NCI-H1105 (cell line): ENCODE measurements at places on chromosomes 3 and 15.
A peak's percentile ranks its signal among the peaks of the same experiment; 100 is the strongest.

DNA sequence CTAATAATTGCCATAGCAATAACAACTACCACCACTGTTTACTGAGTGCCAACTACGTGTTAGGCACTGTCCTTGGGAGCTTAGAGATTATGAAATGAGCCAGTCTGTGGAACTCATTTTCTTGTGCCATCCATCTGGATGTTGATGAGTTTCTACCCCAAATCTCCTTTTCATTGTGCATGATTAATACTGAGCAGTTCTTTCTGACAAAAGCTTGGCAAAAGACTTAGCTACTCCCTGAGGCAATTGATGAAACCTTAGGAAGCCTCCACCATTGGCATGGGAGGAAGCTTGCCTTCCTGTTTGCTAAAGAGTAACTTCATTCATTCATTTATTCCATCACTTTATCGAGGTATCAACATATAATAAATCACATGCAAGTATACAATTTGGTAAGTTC, 39.8 kb downstream of the PRICKLE2 start:
- no peak for DNase-seq

- DNase-seq, result peak; percentile 99
Observed at GRCh38 chr3:161576714-161577510, 80.3 kb downstream of the OTOL1 start.

DNA sequence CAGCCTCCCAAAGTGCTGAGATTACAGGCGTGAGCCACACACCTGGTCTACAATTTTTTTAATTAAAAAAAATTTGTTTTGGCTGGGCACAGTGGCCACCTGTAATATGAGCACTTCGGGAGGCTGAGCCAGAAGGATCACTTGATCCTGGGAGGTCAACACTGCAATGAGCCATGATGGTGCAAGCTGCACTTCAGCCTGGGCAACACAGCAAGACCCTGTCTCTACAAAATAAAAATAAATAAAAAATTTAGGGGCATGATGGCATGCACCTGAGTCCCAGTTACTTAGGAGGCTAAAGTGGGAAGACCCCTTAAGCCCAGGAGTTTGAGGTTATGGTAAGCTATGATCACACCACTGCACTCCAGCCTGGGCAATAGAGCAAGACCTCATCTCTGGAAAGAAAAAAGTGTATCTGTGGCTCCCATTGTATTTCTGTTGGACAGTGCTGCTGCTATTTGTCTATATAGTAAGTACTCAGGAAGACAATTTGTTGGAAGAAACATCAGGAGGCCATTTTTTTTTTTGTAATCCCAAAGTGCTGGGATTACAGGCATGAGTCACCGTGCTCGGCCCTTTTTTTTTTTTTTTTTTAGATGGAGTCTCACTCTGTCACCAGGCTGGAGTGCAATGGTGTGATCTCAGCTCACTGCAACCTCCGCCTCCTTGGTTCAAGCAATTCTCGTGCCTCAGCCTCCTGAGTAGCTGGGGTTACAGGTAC, 27.5 kb upstream of the SH3BP5 start:
- DNase-seq, result no peak

DNA sequence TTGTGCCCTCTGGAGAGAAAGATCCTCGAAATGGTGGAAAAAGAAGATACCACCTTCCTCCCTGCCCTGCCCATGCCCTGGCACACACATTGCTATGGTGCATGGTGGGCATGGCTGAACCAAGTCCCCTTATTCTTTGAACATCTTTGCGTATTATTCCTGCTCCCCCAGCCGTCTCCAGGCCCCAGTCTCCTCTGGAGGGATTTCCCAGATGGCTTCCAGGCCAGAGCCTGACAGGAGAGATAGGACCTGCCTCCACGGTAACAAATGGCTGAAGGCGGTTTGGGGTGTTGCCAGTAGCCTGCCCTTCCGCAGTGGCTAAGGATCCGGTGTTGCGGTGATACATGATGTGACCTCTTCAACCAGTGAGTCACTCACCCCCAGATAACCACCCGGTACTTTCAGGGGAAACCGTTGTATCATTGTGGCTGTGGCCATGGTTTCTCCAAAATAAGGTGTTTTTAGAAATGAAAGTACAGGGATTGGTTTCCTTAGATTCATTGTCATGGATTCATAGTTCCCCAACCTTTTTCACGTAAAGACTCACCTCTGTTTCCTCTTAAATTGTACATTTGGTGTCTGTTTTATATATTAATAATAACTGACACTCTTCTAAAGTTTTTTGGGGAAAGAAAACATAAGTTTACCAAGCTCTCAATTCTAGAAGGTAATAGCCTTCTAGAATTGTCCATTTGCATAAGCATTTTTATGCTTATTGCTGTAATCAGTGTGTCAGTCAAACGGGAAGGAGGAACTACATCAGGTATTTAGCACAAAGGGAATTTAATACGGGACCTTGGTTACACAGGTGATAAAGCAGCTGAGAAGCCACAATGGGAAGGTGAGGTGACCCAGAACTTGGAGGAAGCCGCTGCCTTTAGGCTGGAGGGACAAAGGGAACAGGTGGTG, 25.9 kb downstream of the SMAD3 start:
- no peak for DNase-seq

DNA sequence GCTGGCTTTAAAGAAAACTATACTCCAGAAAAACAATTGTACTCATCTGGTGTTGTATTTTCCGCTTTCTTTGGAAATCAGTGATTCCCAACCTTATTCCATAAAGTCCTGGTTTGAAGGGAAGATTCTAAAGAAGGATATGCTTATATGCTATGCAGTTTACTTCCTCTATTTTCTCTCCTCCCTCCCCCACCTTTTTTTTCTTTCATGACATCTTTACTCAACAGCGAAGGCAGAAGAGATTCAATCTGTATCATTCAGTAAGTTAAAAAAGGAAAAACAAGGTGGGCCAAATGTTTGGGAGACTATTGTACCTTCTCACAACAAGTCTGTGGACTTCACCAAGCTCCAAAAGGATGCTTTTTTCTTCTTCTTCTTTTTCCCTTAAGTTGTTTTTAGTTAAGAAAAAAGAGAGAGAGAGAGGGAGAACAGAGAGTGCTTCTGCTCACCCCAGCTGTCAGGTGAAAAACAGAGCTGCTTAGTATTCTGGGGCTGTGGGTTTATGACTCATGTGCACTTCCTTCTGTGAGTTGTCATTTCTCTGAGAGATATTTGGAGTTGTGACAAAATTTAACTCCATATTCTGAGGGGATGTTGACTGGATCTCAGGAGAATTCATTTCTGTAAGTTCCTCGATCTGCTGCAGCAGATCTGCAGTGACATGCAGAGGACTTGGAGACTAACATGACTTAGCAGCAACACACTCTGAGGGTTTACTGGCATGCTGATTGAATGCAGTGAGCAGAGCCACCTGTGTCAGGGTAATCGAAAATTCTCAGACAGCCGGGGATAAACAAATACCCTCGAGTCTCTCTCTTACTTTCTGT, 70.7 kb downstream of the SSR3 start:
- DNase-seq, result no peak

DNA sequence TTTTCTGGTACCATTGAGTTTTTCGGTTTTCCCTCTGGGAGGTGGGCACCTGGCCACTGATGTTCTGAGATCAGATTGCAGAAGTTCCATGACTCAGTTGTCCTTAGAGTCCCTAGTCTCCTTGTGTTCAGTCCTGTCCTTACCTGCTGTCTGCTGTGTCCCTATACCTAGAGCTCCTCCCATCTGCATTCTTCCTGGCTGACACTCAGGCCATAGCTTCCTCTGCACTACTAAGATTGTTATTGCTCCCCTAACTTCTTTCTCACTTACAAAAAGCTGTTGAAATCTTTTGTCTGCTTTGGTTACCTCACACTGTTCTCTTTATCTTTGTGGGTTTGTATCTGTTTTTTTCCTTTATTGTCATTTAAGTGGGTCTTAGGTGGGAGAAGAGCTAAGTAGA, 13.2 kb downstream of the USP3 start:
- DNase-seq, result no peak

DNA sequence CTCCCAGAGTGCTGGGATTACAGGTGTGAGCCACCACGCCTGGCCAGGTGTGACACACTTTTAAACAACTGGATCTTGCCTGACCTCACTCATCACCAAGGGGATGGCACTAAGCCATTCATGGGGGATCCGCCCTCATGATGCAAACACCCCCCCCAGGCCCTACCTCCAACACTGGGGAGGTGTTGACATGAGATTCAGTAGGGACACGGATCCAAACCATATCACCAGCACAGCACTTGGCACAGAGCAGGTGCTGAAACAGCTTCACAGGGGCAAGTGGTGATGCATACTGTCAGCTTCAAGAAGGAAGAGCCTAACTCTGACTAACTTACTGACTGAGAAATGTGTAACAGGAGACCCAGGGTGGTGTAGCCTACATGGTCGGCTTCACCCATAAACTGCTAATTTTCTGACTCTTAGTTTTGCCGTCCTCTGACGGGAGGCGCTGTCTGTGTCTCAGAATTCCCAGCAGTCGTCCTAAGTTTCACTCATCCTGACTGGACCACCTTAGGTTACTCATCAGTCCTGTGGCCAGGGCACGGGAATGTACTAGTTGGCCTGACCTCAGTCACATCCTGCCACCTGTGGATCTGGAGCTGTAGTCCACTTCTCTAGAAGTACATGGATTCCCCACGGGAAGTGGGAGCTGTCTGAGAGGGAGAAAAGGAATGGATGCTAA, 81.9 kb upstream of the PLXNA1 start:
- no peak for DNase-seq

GRCh38 chr15:40437752-40438687, 2.7 kb upstream of the BAHD1 start:
- no peak for DNase-seq

- DNase-seq, result no peak
Observed at GRCh38 chr3:139836698-139837464, 98.1 kb upstream of the CLSTN2 start.

DNA sequence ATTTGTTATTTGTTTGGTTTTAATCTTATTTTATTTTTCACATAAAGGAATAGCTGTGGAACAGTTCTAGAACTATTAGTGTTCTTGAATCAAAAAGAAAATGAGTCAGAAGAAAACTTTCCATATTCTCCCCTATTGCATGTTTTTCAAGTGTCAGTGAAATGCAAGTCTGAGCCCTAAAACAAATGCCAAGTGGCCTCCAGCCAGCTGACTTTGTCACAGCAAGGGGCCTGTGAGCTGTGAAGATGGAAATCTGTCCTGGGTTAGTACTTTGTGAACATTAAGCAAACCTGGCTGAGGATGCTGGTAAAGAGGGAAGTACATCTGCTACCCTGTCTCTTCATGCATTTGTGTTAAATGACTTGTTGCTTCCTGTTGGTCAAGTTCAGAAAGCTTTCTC, 14.2 kb downstream of the LRRC49 start:
- DNase-seq, result no peak

- no peak for DNase-seq
Observed at GRCh38 chr3:46674031-46674845, 19.2 kb downstream of the ALS2CL start.

DNA sequence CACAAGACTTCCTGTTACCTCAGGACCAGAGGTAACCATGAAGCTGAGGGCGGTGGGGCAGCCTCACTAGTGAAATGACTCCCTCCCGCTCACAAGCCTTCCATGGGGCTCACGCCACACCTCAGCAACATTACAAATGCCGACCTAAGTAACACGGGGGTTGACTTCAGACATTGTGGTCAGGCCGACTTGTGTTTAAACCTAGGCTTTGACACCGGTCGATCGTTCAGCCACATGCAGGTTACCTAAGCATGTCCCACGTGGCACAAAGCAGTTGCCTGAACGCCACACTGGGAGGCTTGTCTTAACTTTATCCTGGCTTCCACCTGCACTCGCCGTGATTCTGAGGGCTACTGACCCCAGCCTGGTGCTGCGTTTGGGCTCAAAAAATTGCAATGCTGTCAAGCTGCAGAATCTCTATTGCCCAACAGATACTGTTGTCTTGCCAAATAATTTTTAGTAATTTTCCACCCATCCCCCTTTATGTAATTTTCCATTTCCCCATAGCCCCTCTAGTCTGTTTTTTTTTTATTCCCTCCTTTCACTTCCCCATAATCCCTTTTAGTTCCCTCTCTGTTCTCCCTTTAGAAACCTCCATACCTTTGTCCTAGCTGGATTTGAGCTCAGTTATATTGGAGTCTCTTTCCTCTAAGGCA, 158.6 kb upstream of the RGMA start:
- no peak for DNase-seq

- DNase-seq, result no peak
Observed at GRCh38 chr15:40302981-40303380, 4.8 kb downstream of the PLCB2 start.

GRCh38 chr15:72200395-72201237, 3.0 kb upstream of the GRAMD2A start:
- no peak for DNase-seq

- no peak for DNase-seq
Observed at GRCh38 chr3:111782447-111782782, 76.7 kb upstream of the PHLDB2 start.

GRCh38 chr15:68666812-68667450, 88.1 kb downstream of the CORO2B start:
- DNase-seq, result no peak

- DNase-seq, result no peak
Observed at GRCh38 chr3:111915905-111916304, 56.8 kb downstream of the PHLDB2 start.

DNA sequence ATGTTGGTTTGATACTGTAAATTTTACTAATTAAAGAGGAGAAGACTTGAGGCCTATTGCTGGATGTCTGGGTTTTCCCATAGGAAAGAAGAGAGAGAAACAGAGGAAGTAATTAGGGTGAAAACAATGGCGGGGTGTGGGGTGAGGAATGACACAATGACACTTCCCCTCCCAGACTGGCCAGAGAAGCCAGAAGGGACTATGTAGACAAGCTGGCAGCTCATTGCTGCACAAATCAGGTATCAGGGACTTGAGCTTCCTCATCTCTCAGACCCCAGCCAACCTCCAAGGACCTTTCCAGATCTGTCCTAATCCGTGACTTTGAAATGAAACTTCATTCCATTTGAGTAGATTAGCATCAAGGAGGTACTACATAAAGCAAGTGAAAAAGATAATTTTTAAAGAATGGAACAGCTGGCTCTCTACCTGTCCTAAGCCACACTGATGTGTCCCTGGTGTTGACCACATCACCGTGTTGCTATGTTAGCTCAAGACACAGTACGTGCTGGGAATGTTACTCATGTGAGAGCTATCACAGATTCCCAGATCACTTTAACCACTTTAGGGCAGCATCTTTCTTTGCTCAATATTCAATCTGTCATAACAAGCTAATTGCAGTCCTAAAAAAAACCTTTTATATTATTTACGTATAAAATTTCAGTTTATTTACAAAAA, 22.2 kb downstream of the TMEM212 start:
- no peak for DNase-seq

- DNase-seq, result no peak
Observed at GRCh38 chr3:121663171-121663847, 2.6 kb upstream of the HCLS1 start.

GRCh38 chr15:22251422-22251821, 171.1 kb downstream of the OR4M2 start:
- DNase-seq, result no peak

- DNase-seq, result no peak
Observed at GRCh38 chr3:187636528-187636927, 33.7 kb downstream of the SST start.

- DNase-seq, result no peak
Observed at GRCh38 chr3:69426291-69426966, 40.5 kb upstream of the FRMD4B start.

- peak; percentile 65 for DNase-seq
Observed at GRCh38 chr3:170740726-170741591, 129.0 kb downstream of the RPL22L1 start.

GRCh38 chr3:141413801-141414689, 45.7 kb downstream of the ZBTB38 start:
- no peak for DNase-seq
